Right renal pelvis (tissue), 4 donors: ENCODE measurements at places on chromosomes 1 and 21.
A peak's percentile ranks its signal among the peaks of the same experiment; 100 is the strongest.

GRCh38 chr1:3139451-3139852 lies 70.4 kb downstream of the PRDM16 start:
- no peak for DNase-seq

- DNase-seq = no peak
Observed at GRCh38 chr1:71170925-71171324, 90.1 kb upstream of the ZRANB2 start.

DNA sequence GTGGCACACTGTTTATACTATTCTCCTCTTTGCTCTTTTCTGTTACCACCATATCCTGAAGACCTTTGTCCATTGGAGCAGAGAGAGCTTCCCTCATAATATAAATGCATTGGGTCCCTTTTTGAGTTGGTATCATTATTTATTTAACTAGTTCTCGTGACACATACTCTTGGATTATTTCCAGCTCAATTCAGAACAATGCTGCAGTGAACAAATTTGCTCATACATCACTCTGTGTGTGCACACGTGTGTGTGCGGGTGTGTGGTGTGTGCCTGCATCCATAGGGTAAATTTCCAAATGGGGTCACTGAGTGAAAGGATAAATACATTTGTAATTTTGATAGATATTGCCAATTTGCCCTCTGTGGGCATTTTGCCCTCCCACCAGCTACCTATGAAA lies 5.8 kb downstream of the PLA2G2A start:
- no peak for DNase-seq

DNA sequence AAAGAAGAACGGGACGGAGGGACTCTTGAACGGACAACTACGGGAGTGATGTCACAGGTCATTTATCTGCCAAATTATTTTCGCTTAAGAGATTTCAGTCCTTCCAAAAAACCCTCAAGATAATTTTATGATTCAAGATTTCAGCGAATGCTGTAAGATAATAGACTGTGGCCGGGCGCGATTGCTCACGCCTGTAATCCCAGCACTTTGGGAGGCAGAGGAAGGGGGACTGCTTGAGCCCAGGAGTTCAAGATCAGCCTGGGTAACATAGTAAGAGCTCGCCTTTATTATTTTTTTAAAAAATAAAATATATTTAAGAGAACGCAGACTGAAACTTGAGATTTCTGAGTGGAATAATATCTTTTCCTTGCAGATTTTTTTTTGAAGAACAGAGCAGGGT lies 609 bp downstream of the RWDD2B start:
- DNase-seq = no peak

- DNase-seq = no peak
Observed at GRCh38 chr1:233435622-233436021, 108.1 kb downstream of the MAP3K21 start.

DNA sequence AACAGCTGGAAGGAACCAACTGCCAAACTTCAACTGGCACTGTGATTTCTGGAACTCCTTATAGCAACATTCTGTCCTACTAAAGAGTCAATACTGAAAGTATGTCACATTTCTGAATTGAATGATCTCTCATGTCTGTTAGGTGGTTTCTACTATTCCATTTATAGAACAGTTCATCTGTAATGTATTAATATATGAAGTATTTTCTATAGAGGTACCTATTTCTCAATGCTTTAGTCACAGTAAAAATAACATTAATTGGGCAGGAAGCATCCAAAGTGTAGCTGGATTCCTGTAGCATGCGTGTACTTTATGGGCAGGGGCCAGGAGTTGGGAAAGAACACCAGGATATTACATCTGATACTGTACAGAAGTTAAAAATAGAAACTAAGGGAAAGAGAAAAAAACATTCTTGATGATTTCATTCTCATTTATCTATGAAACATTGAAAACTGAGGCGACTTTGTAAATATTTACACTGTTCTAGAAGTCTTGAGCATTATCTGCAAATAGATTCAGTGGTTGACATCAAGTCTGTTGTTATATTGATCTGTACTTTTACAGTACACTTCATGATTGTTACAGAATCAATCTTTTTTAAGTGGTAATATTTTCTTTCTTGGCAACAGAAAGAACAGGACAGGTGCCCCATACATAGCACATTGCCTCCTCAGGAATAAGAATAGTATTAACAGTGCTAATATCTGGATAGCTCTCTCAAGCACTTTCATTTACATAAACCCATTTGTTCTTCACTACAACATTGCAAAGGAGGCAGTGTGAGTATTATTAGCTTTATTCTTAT lies 6.2 kb upstream of the ZNF281 start:
- no peak for DNase-seq

- no peak for DNase-seq
Observed at GRCh38 chr1:235931171-235931738, 64.5 kb upstream of the LYST start.

DNA sequence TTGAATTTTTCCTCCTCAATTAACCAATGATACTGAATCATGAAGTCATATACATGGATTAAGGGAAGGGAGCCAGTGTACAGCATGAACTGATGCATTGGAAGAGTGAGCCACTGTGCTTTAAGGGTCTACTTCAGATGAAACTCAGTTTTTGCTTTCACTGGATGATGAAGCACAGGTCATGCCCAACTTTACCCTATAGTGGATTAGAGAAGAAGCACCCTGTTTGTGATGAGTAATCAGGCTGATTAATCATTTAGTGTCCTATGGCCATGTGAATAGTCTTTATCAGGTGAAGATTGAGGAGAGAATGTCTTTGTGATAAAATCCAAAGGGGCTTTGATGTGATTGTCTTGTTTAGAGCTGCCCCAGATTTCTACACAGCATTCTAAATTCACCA lies 24.7 kb upstream of the LAMC1 start:
- DNase-seq = no peak

- no peak for DNase-seq
Observed at GRCh38 chr1:72326494-72326893, 44.2 kb upstream of the NEGR1 start.

- no peak for DNase-seq
Observed at GRCh38 chr1:221855156-221855555, 113.3 kb upstream of the DUSP10 start.

- DNase-seq = no peak
Observed at GRCh38 chr21:37166733-37167132, 93.7 kb downstream of the TTC3 start.

GRCh38 chr1:201475130-201475529 lies 6.1 kb upstream of the PHLDA3 start:
- no peak for DNase-seq

DNA sequence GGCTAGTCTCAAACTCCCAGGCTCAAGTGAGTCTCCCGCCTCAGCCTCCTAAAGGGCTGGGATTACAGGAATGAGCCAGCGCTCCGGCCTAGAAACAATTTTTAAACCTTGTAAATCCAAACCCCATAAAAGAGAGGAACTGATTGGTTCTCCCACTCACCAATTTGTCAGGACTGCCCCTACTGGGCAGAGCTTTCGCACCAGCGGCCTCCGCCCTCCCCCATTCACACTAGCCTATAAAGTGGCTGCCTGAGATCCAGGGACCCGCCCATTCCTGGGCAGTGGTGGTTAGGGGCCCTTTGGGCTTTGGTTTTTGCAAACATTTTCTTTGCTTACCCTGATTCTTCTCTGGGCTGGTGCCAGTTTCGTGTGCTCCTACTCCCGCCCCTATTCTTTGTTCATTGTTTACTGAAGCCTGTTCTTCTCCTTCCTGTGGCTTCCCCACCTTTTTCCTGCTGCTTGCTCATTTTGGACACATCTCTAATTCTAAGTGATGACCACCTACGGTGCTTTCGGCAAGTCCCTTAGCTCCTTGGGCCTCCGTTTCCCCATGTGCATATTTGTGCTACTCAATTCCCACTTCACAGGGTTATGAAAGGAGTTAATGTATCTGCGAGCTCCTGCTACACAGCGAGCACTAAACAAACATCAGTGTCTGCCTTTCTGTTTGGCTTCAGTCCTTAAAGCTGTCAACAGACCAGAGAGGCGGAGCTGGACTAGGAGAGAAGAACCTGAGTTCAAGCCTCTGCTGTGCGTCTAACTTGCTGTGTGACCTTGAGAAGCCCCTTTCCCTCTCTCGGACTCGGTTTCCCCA lies 39.8 kb upstream of the CLIC4 start:
- DNase-seq = peak; percentile 59

- no peak for DNase-seq
Observed at GRCh38 chr1:93766451-93766850, 84.8 kb upstream of the BCAR3 start.

DNA sequence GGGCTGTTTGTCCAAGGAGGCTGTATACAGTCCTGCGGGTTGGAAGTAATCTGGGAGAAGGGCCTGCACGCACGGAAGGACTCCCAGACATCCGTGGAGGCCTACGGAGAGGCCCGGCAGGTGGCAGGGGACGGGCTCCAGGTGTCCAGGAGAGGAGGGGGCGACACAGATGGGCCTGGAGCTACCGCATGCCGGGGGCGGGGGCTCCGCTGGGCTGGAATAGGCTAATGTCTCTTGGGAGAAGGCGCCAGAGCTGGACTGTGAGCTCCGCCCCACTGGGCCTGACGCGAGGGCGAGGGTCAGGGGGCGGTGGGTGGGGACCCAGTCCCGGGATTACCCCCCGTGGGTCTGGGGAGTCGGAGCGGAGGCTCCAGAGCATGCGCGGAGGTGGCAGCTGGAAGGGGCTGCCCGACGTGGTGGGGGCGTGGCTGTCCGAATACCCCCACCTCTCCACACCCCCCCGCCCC lies 659 bp downstream of the AGO1 start:
- peak; percentile 25 for DNase-seq

DNA sequence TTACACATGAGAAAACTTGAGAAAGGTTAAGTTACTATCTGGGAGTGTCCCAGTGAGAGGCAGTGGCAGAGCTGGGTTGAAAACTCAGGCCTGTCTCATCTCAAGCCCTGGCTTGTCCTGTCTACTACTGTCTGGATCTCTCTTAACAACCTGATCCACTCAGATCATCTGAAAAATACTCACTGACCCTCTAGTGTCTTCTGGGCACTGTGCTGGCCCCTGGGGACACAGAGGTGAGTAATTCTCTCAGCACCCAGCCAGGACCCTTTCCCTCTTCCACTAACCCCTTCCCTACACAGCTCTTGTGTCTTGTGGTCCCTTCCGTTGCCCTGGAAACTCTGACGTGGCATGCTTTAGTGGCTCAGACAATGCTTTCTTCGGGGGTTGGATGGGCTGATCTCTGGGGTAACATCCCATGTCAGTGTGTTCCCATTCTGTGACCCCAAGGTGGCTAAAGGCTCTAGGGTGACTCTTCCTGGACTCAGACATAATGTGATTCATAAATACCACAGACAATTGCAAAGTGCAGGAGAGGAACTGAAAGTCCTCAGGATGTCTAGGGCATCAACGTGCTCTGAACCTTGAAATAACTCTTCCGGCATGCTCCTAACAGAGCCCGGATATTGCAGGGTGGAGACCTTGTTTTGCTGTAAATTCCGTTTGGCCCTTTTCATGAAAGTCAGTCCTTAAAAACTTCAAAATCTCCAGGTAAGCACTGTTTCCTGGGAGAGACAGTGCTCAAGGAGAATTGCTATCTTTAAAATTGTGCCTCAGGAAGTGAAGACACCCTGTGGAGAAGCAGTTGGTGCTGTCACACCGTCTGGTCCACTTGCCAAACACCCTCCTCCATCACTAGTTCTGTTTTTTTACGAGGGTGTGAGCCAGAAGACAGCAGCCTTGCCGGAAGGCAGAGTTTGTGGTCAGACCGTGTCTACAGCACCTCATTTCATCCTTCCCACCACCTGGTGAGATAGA lies 4.0 kb downstream of the SHISAL2A start:
- no peak for DNase-seq

GRCh38 chr1:109805486-109806165 lies 41.9 kb upstream of the EPS8L3 start:
- no peak for DNase-seq

GRCh38 chr1:85091671-85092280 lies 43.5 kb upstream of the MCOLN3 start:
- DNase-seq = no peak

- DNase-seq = no peak
Observed at GRCh38 chr1:204014336-204014735, 58.6 kb upstream of the SOX13 start.

- no peak for DNase-seq
Observed at GRCh38 chr1:47568763-47569162, 130.9 kb downstream of the FOXD2 start.

DNA sequence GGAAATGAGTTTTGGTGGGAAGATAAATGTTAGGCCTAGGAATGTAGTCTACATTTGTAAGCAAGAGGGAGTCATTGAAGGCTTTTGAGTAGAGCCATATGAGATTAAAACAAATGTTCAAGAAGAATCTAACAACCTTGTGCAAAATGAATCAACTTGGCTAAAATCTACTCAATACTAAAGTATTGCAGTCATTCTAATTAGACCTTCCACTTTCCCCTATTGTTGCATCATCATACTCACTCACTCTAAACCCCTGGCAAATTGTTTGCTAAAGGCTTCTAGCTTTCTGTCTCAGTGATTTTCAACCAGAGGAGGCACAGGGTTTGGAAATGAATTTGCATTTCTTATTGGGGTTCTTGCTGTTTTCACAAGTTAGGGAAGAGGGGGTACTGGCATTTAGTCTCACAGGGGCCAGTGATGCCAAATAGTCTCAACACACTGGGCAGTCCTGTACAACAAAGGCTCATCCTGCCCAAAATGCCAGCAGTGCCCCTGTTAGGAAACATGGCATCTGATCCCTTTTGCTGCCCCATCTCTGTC lies 85.3 kb downstream of the SEC16B start:
- no peak for DNase-seq

- DNase-seq = no peak
Observed at GRCh38 chr1:7384679-7385078, 386.4 kb upstream of the VAMP3 start.

DNA sequence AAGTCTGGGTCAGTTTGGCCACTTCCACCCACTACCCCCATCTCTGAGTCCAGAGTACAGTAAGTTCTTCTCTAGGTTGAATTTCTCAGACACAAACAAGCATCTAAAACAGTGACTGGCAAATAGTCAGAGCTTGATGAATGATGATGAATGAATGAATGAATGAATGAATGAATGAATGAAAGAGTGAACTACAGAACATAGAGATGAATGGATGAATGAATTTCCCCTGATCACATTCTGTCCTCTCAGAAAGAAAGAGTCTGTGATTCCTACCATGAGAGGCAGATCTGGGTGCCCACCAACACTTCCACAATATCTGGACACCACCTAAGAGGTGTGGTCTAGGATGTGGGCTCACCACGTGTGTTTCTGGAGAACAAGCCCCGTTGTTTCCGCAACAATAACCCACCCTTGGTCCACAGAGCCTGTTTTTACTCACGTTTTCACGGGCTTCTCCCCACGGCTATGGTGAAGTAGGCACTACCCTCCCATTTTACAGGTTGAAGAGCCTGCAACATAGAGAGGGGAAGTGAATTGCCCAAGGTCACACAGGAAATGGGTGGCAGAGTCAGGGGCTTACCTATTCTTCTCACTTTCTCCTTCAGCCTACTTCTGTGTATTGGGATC lies 40.2 kb upstream of the IFFO2 start:
- DNase-seq = no peak

GRCh38 chr21:14573244-14573643 lies 27.1 kb upstream of the SAMSN1 start:
- no peak for DNase-seq

DNA sequence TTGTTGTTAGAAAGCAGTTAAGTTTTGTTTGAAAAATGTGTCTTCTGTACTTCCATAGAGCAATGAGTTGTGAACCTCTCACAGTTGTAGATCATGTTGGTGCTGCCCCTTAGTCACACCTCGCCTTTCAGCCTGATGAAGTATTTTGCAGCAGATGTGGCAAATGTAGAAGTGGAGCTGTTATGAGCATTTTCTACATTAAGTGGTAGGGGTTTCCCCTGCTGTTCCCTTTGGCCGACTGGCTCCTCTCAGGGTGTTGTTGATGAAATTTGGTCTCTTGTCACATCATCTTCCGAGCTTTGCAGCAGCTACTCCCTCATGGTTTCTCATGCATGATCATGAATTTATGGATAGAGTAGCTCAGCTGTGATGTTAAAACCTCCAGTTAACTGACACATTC lies 33.6 kb upstream of the DENND1B start:
- no peak for DNase-seq
